ENCODE measurements at places on chromosomes 11 and 22.
A peak's percentile ranks its signal among the peaks of the same experiment; 100 is the strongest.

DNA sequence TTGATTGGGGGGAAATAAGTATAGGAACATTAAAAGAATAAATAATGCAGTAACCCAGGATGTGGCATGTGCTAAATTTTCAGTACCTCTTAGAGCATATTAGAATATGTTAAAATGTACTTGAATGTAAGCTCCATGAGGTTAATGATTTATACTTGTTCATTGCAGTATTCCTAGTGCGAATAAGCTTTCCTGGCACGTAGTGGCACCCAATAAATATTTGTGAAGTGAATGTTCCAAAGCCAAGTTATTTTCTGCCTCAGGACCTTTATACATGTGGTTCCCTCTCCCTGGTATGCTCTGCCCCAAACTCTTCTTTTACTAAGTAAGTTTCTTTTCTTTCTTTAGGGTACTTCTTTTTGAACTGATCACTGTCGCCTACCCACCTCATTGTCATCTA is 118.8 kb downstream of the DBX1 start:
- H3K27ac ChIP-seq, result peak overlapping the region; percentile 47
- H3K36me3 ChIP-seq, result peaks cover 75% of the 10 kb centered on the region
- no peak for DNase-seq
- H3K4me3 ChIP-seq, result no peak overlapping the region
- no peaks in the 10 kb centered on the region for H3K4me1 ChIP-seq
- no peaks in the 10 kb centered on the region for H3K27me3 ChIP-seq

- no peaks in the 10 kb centered on the region for H3K36me3 ChIP-seq
- H3K4me3 ChIP-seq, result no peak overlapping the region
- H3K4me1 ChIP-seq, result no peaks in the 10 kb centered on the region
- no peak for DNase-seq
- no peaks in the 10 kb centered on the region for H3K27me3 ChIP-seq
Observed at GRCh38 chr22:36544107-36544620, 15.2 kb upstream of the EIF3D start.

DNA sequence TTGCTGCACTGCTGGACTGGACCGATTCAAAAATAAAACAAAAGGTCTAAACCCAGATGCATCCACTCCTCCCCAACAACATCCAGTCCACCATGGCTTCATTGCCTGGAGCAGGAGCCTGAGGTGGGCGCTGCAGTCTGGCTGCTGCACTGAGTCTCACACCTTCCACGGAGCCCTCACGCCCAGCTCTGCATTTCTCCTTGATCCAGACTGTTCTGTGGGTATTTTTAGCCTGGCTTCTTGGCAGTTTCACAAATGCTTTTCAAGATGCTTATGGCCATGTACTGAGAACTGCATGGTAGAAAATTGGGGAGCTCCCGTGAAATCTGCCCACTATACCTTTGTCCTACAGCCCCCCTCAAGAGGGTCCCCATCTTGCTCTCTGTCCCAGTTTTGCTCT is 53.3 kb upstream of the JAM3 start:
- no peak for DNase-seq
- H3K4me3 ChIP-seq, result no peak overlapping the region
- H3K36me3 ChIP-seq, result no peaks in the 10 kb centered on the region
- H3K27me3 ChIP-seq, result no peaks in the 10 kb centered on the region
- no peak overlapping the region for H3K27ac ChIP-seq

GRCh38 chr11:10742460-10743208 is 8.4 kb upstream of the CTR9 start:
- DNase-seq, result no peak
- H3K27me3 ChIP-seq, result no peaks in the 10 kb centered on the region
- H3K4me3 ChIP-seq, result no peak overlapping the region
- peak overlapping the region; percentile 18 for H3K27ac ChIP-seq

All from ascending aorta (tissue), 2 donors.